ENCODE measurements at places on chromosomes 4 and X.

- no peak for DNase-seq
Measured at GRCh38 chr4:148779771-148780170, 337.6 kb upstream of the NR3C2 start.

DNA sequence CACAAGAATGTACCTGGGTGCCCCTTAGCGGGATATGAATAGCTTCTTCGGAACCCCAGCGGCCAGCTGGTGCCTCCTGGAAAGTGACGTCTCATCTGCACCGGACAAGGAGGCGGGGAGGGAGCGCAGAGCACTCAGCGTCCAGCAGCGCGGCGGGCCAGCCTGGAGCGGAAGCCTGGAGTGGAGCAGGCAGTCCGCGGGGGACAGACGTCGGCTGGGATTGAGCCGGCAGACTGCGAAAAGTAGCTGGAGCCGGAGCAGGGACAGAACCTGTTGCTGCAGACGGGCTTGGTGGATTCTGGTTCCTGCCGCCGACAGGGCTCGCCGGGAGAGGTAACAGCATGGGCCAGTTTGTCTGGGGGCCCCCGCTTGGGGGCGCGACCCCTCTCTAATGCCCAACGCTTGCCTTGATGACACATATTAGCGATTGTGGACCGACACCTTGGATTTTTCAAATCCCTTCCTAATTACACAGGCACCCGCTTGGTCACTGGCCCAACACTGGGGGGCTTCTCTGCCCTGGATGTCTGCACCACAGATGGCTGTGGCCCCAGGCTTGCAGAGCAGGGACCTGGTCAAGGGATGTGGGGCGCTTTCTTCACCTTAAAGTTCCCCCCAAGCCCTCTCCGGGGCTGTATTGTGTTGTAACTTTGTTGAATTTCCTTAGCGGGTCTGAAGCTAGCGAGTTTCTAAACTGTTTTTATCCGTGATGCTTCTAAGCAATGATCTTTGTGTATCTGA lies at the start of gene NPFFR2:
TSS of gene NPFFR2 (plus strand) at position 133 of the 741 bp plus-strand sequence. CDS start 96,592 bp downstream, outside the sequence.
- no peak for DNase-seq

GRCh38 chr4:141065872-141066271 lies 67.4 kb downstream of the RNF150 start:
- DNase-seq, result no peak

- DNase-seq, result no peak
Measured at GRCh38 chr4:26356081-26356501, 35.3 kb downstream of the RBPJ start.

- DNase-seq, result no peak
Measured at GRCh38 chrX:150348365-150348764, 14.8 kb upstream of the MAMLD1 start.

GRCh38 chr4:121958777-121959176 lies 6.9 kb upstream of the TRPC3 start:
- no peak for DNase-seq

GRCh38 chr4:122121593-122121992 lies 30.5 kb upstream of the BLTP1 start:
- DNase-seq, result no peak

DNA sequence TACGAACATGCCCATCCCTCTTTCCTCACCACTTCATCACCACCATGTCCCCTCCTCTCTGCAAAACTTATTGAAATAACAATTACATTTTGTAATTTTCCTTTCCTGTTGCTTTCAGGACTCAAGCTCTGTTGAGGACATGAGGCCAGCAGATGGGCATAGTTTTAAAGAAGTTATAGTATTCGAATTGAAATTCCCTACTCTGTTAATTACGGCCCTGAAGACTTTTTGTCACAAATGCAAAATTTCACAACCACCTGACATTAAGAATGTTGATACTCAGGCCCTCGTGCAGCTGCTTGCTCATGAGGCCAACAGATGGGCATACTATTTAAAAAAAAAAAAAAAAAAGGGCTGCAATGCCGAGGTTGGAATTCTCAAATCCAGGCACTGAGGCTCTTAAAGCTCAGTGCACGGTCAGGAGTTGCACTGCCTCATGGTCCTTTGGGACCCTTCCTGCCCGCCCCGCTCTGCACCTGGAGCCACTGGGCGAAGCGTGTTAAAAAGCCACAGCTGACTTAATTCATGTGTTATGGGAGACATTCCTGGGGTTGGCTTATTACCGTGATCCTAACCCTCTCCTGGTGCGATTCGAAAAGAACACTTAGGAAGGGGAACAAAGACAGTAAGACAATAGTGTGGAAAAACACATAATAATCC lies 34.2 kb upstream of the FAT1 start:
- no peak for DNase-seq
